ENCODE measurements at places on chromosomes 5 and 9. TPM values are rescaled to one million over a fixed set of nuclear protein-coding genes. Genes with fewer than 3 reads are reported as not detected.

The ZFP37 gene
- total RNA-seq = 0.90 TPM

DNA sequence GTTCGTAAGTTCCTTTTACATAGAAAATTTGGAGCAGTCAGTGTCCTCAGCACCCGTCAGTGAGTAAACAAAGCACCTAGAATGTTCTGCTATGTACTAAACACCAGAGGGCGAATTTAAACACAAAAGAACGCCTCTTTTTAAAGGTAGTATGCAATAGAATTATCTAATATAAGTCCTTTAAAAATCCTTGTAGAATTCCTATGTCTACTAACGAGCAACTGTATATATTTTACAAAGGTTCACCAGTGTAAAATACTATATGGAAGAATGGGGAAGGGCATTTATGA, 499 bp upstream of the TMEM232 start:
- no peaks in the 10 kb centered on the region for H3K4me1 ChIP-seq
- no peaks in the 10 kb centered on the region for H3K27me3 ChIP-seq

The MYMK gene
- total RNA-seq = not detected

DNA sequence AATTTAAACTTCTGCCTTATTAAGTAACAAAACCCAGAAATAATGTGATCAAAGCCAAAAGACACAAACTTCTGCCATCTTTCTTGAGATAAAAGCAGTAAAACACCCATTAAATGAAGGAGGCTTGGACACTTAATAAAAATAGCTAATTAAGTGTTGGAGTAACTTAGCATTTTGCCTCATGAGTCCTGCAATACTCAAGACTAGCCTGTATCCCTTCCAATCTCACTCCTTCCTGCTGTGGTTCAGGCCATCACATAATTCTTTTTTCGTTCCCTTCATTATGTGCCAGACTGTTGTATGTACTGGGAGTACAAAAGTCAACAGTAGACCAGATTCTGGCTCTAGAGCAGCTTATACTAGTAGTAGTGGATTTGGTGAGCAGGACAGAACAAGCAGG, 250.2 kb downstream of the NFIB start:
- no peak overlapping the region for H3K27ac ChIP-seq
- no peak for DNase-seq
- no peaks in the 10 kb centered on the region for H3K36me3 ChIP-seq
- no peaks in the 10 kb centered on the region for H3K4me1 ChIP-seq

- H3K27me3 ChIP-seq = no peaks in the 10 kb centered on the region
- H3K27ac ChIP-seq = 0 out of 2 replicates have a peak within 1 kb of the TSS, but pooled peaks have one; percentile 19
- peak; percentile 86 for DNase-seq
- H3K4me1 ChIP-seq = peaks cover 19% of the 10 kb centered on the region
These were observed at the start of gene IL11RA for GRCh38 chr9:34651876-34652601. TSS of gene IL11RA (plus strand) at chr9:34652185. CDS start at chr9:34655218, 3,033 bp downstream.

GRCh38 chr5:83507431-83507830, 35.9 kb downstream of the VCAN start:
- H3K4me1 ChIP-seq = no peaks in the 10 kb centered on the region
- H3K4me3 ChIP-seq = no peak overlapping the region
- H3K27me3 ChIP-seq = no peaks in the 10 kb centered on the region
- no peak overlapping the region for H3K27ac ChIP-seq
- DNase-seq = no peak

GRCh38 chr9:135294836-135295235, 184.7 kb upstream of the PPP1R26 start:
- H3K4me3 ChIP-seq = no peak overlapping the region
- peak; percentile 45 for DNase-seq
- no peaks in the 10 kb centered on the region for H3K4me1 ChIP-seq

GRCh38 chr9:69420611-69421270, 95.7 kb downstream of the ENTREP1 start:
- H3K27ac ChIP-seq = no peak overlapping the region
- no peaks in the 10 kb centered on the region for H3K36me3 ChIP-seq

The MAP1B gene
- 163 TPM for total RNA-seq

Measured in PC-9 (cell line).